Bronchial epithelial cell (primary cell): ENCODE measurements at places on chromosomes 3 and 15. TPM values are rescaled to one million over a fixed set of nuclear protein-coding genes. Genes with fewer than 3 reads are reported as not detected.
A peak's percentile ranks its signal among the peaks of the same experiment; 100 is the strongest.

GRCh38 chr3:97958396-97958795, 13.8 kb downstream of the RIOX2 start:
- DNase-seq, result no peak

DNA sequence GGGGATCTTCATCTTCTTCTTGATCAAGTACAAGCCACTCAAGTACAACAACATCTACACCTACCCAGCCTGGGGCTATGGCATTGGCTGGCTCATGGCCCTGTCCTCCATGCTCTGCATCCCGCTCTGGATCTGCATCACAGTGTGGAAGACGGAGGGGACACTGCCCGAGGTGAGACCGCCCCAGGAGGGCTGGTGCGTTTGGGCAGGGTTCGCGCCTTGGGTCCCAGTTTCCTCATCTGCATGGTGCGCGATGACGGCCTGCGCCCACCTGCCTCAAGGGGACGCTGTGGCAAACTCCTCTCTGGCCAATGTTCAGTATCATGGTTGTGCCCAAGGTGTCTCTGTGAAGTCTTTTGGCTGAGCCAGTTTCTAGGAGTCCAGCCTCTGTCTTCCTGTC, 57.5 kb upstream of the SLC6A1 start:
- DNase-seq, result no peak

GRCh38 chr3:124699686-124700396, 30.4 kb upstream of the UMPS start:
- no peak for DNase-seq

GRCh38 chr15:82923744-82924143, 28.8 kb downstream of the HOMER2 start:
- DNase-seq, result no peak

DNA sequence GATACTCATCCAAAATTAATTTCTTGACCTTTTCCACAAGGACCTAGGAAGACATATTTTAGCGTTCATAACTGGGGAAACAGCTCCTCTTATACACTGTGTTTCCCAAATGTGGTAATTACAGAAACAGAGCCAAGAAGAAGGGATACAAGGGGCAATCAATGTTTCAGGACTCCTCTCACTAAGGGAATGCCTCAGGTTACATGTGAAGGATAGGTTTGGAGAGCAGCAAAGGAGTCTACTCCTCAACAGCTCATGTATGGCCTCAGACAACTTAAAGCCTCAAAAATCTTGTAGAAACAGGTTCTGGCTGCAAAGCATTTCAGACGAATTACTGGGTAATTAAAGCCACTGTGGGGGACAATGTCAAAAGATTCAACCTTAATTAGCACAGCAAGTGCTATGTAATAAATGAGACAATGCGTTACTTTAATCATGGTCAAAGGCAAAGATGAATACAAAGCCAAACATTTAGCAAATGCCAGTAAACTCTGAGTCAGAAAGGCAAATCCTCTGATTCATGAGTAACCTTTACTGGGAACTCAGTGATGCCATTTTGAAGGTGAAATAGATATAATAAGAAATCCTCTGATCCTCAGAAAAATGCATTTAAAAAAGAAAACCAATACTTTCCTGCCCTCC, 1111.2 kb downstream of the TUSC7 start:
- peak; percentile 64 for DNase-seq

- peak; percentile 43 for DNase-seq
These were observed 4.7 kb downstream of the LTF start for GRCh38 chr3:46460051-46460450.

- no peak for DNase-seq
These were observed 20.8 kb downstream of the PLXNA1 start for GRCh38 chr3:127003601-127004280.

- DNase-seq, result no peak
These were observed 41.5 kb downstream of the SPRED1 start for GRCh38 chr15:38294126-38294525.

- DNase-seq, result no peak
These were observed 101.8 kb downstream of the SNRK start for GRCh38 chr3:43388175-43388574.

DNA sequence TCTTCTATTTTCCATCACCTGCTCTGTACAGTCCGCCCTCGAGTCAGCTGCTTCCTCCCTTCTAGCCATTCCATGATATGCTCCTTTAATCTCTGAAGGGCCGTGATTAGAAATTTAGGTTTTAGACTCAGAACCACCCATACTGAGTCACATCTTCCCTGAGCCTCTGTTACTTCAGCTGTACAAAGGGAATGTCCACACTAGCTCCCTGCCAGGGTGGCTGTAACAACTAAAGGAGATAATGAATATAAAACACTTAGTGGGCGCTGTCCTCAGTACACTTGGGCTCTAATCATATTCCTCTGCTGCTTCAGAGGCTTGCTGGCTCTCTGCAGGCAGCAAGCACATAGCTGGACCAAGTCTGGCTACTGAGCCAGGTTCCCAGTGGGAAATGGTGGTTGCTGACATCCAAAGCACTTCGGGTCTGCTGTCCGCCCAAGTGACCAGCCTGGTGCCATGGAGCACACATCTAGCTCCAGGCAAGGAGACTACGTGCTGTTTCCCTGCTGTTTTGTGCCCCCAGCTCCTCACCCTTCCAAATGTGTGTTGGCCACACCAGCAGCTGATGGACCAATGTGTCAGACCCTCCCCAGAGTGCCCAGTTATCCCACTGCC, 901 bp upstream of the CHST14 start:
- DNase-seq, result no peak

- DNase-seq, result peak; percentile 91
These were observed 558.7 kb upstream of the KCNMB2 start for GRCh38 chr3:177977381-177978158.

DNA sequence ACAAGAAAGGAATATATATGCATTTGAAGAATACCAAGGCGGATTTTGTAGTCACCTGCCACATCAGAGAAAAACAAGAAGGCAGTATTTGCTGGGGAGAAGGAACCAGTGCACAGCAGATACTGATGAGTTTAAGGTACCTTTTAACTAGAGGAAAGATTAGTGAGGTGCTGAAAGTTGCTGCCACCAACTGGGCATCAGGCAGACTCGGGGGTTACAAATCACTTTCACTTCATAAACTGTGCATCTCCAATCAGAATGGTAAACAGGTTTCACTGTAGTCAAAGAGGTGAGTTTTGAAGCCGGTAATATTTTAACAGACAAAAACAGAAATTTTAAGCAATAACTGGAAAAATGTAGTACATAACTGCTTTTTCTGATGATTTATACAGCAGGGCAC, 4.1 kb downstream of the FBN1 start:
- DNase-seq, result peak; percentile 29

DNA sequence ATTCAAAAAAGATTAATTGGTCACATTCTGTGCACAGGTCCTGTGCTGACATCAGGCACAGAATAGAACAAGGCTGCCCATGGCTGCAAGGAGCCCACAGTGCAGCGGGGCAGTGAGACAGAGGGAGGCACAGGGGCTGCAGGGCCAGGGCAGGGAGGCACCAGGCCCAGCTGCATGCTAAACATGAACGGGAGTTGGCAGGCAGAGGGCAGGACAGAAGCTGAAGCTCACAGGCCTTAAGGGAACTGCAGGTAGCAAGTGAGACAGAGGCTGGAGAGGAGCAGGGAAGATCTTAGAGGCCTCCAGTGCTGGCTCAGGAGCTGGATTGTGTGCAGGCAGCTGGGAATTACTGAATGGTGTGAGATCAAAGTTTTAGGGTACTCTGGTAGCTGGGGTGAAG, 26.2 kb downstream of the IDH3A start:
- no peak for DNase-seq

GRCh38 chr3:122088531-122088930, 33.4 kb downstream of the CD86 start:
- DNase-seq, result no peak

GRCh38 chr3:194306109-194306686, 44.9 kb downstream of the CPN2 start:
- DNase-seq, result no peak

- peak; percentile 73 for DNase-seq
These were observed 12.2 kb upstream of the IQCF5 start for GRCh38 chr3:51887620-51888019.

- peak; percentile 13 for DNase-seq
These were observed 74.1 kb downstream of the LRTM1 start for GRCh38 chr3:54853573-54854404.

- DNase-seq, result no peak
These were observed 1.3 kb downstream of the SACM1L start for GRCh38 chr3:45690336-45691035.

DNA sequence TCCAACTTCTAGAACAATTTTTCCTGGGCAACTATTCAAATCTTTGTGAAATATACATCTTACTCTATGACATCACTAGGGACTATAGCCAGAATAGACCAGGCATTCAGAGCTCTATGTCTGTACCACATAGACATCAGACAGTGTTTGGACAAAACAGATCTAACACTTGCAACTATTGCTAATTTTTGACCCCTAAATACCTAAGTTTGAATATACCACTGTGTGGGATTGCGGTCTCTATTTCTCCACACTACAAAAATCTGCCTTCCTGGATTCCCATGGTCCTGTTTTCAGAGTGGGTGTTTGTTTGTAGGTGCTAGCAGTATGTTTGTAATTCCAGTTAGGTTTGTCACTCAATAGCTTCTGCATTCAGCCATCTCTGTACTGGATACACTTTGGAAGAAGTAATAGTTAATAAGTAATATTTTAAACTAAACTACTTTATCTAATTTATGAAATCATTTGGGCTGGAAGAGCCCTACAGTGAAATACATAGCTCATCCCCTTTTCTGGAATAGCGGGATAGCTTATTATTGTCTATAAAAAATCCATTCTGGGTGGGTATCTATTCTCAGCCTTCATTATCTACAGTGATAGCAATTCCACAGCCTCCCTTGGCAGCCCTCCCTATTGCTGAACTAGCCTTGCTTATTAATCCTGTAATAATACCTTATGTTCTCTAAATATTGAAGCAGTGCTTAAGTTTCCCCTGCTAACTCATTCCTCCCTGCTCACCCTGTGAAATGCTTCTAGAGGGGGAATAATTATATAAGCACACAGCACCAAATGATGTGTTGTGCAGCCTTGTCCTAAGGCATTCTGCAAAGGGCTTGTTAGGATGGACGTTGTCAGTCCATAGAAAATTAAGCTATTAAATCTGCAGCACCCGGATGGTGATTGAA, 49.4 kb downstream of the RBMS3 start:
- DNase-seq, result peak; percentile 13

DNA sequence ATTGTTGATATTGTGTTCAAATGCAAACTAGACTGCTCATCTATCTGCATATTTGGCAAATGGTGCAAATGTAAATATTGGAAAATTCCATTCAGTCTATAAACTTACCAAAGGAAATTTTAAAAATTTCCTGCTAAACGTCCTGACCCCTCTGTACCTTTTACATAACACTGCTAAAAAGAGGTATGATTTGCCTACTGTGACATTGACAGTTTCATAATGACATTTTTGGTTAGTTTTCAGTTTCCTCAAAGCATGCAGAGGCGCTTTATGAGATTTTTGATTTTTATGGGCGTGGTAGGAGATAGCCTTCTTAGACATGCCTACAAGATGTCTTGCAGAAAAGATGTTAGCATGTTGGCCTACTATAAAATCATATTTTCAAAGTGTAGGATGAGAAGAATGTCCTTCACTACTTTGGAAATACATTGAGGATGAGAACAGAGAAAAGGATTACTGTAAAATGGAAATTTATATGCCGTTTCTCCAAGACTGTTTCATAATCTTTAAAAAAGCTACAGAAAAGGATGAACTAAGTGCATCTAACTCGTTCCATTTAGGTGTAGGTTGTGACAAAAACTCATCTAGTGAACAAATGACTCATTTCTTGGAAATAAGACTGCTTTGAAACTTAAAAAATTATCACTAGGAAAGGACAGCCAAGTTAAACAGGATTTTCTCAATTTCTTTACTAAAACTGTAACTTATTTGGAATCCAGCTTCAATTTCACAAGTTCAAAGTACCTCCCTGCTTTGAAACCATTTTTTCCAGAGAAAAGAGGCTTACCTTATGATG, 14.5 kb upstream of the ISLR start:
- no peak for DNase-seq

- DNase-seq, result peak; percentile 74
These were observed 27.8 kb upstream of the AP4E1 start for GRCh38 chr15:50880651-50881114.

GRCh38 chr15:58504674-58505234, 73.0 kb downstream of the LIPC start:
- no peak for DNase-seq

DNA sequence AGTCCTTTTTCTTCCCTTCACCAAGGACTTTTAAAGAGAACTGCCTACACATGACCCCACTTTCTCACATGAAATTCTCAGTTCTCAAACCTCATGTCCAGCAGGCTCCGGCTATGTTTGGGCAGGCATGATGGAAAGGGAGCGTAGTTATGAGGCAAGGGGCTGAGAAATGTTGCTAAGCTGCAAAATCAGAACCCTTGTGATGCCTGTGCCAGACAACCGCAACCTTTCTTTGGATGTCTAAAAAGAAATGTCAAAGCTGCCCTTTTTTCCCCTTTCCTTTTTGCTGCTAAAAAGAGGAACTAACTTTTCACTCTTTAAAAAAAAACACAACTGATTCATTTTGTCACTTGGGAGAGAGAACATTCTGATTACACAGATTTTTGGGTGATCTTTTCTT, 19.2 kb downstream of the GNB4 start:
- DNase-seq, result no peak

- peak; percentile 19 for DNase-seq
These were observed 821 bp downstream of the LINS1 start for GRCh38 chr15:100601163-100601562.

DNA sequence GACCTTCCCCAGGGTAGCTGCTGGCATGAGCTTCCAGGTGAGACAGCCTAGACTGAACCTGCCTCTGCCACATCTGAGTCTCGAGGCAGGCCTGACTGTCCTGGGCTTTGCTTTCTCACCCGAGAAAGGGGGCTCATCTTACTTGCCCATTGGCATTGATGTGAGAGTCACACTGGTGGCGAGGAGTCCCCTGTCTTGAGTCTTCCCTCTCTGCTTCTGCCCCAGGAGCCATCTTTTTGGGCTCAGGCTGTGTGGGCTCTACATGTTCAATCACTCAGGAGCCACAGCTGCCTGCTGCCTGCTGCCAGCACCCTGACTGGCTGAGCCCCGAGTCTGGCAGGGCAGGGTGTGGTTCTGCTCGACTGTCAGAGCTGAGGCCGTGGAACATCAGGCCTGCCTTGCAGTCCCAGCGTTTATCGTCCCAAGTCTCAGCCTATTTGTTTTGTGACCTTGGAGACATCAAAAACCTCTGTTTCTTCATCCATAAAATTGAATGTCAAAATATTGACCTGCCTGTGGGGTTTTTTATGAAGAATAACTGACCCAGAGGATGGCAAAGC, 132.5 kb downstream of the DNAJB8 start:
- no peak for DNase-seq

U2SURP gene
- 40.8 and 47.6 TPM in 2 replicates for total RNA-seq

SLC15A2 gene
- 2.6 and 2.8 TPM in 2 replicates for total RNA-seq

MINAR1 gene
- 0.26 and 0.53 TPM in 2 replicates for total RNA-seq

CIP2A gene
- 0.79 and 1.5 TPM in 2 replicates for total RNA-seq

GMPPB gene
- 28.4 and 57.7 TPM in 2 replicates for total RNA-seq

HSPBAP1 gene
- 11.3 and 12.0 TPM in 2 replicates for total RNA-seq

PYGO1 gene
- 1.1 and 1.3 TPM in 2 replicates for total RNA-seq

GPR149 gene
- not detected in 2 replicates for total RNA-seq

C3orf49 gene
- total RNA-seq, result not detected in 2 replicates

INSYN1 gene
- under 0.01 and 1.2 TPM in 2 replicates for total RNA-seq

LMAN1L gene
- total RNA-seq, result under 0.01 TPM in 1 of 2 replicates, not detected in the other
